MG63 (cell line): ENCODE measurements at places on chromosomes 5 and 9. TPM values are rescaled to one million over a fixed set of nuclear protein-coding genes. Genes with fewer than 3 reads are reported as not detected.

- no peak for DNase-seq
Observed at GRCh38 chr5:97915106-97915505, 732.1 kb upstream of the RIOK2 start.

GRCh38 chr9:70947511-70947910 lies 173.9 kb downstream of the TRPM3 start:
- no peak for DNase-seq

- no peak for DNase-seq
Observed at GRCh38 chr5:68544091-68544647, 328.6 kb downstream of the PIK3R1 start.

GRCh38 chr9:126859111-126859510 lies 1.3 kb upstream of the ZBTB34 start:
- no peak for DNase-seq

GRCh38 chr5:162068412-162068811 lies 839 bp downstream of the GABRG2 start:
- DNase-seq, result peak; percentile 40

GRCh38 chr9:72333709-72334108 lies 31.3 kb downstream of the ZFAND5 start:
- no peak for DNase-seq

GRCh38 chr9:77719321-77719720 lies 71.2 kb upstream of the GNA14 start:
- no peak for DNase-seq

- no peak for DNase-seq
Observed at GRCh38 chr9:69748304-69748703, 11.5 kb downstream of the PTAR1 start.

GRCh38 chr9:136951541-136952320 lies at the start of gene LCN12:
Gene LCN12 (plus strand): TSS chr9:136952273. CDS start chr9:136952328, 55 bp downstream.
- no peak for DNase-seq

DNA sequence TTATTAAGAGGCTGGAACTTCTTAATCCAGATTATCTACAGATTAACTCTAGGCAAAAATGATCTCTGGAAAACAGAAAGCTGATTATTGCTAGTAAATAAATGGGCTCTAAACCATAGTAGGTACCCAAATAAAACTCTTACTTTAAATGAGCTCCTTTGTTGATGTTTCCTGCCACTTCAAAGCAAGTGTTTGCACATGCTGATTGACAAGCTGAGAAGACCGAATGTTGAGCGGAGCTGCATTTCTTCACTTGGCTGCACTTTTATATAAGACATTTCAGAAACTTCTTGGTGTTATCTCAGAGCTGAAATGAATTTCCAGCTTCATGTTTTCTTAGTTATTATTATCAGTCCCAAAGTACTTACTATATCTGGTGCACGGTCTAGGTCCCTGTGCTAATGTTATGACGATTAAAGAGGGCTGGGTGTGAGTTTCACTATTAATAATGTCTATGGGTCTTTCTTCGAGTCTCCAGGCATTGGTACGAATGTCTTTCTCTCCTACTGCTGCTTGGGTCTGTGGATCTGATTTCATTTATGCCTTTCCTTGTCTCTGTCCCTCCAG lies 58.6 kb upstream of the CTXN3 start:
- DNase-seq, result no peak

GRCh38 chr9:17063535-17064135 lies 71.2 kb upstream of the CNTLN start:
- DNase-seq, result peak; percentile 37

DNA sequence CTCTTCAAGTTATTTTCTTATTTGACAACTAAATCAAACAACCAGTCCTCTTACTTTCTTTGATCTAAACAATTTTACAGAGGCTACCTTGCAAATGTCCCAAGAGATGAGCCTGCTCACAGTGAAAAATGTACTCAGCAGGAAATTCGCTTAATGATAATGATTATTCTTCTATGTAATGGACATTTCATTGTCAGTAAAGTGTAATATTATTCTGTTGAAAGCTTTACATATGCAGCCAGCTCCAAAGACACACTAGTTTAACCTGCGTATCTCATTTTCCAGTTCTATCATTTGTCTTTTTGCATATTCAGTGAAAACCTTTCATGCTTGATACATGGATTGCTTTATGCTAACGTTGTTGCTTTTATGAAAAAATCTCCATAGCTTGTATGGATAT lies 758.7 kb upstream of the ZNF608 start:
- DNase-seq, result no peak

DNA sequence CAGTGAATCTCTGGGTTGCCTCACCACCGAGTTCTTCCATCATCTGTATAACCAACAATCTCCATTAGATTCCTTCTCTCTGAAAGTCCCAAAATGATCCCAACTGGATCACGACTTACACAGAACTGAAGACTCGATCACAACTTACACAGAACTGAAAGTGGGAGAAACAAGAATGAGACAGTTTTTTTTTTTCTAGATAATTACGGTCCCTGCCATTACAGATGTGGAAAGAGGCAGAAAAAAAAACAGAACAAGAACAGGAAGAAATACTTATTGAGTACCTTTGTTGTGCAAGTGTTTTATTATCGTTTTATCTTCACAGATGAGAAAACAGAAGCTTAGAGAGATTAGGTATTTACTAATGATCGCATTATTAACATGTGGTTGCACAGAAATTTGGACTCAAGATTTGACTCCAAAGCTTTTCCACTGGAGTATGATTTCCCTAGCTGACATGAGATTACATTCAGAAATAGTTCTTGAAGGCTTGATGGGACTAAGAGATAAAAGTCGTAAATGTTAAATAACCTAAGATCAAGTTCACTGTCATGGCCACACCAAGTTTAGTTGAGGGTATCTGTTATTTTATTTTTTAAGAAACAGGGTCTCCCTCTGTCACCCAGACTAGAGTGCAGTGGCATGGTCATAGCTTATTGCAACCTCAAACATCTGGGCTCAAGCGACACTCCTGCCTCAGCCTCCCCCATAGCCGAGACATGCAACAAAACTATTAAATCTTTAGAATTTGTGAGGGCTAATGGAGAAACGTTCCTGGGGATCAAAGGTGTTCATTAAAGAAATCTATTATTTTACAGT lies 8.9 kb downstream of the PLK2 start:
- no peak for DNase-seq

GRCh38 chr9:76751001-76751400 lies 13.2 kb upstream of the PCA3 start:
- no peak for DNase-seq

GRCh38 chr5:57102905-57103255 lies 71.0 kb upstream of the GPBP1 start:
- DNase-seq, result no peak

DNA sequence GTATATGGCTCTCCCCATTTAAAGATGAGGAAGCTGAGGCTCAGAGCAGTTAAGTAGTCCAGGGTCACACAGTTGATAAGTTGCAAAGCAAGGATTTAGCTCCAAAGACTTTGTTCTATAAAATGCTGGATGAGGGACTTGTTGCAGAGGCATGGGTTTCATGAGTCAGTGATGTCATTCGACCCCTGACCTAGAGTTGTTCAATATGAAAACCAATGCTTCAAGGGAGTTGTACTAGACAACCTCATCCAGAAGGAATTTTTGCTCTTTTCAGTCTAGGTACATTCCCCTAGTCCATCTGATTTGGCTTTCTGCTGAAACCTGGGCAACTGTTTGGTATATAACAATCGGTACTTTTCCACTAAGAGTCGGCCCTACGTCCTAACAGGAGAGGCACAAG lies 550.4 kb downstream of the EBF1 start:
- no peak for DNase-seq

DNA sequence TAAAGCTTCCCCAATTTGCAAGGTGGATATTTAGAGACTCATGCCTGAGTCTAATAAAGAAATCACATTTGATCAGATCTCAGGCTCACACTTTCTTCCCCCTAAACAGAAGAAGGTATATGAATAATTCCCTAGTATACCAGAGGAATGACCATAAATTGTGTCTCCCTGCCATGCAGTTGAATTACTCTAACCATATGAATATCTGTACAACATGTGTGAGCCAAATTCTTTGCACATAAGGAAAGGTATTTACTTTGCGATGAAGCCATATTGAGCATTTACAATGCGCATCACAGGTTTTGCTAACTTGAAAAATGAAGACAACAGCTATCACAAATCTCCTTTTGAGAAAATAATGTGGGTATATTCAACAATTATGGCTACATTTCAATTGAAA lies 479.4 kb downstream of the NR2F1-AS1 start:
- no peak for DNase-seq

DNA sequence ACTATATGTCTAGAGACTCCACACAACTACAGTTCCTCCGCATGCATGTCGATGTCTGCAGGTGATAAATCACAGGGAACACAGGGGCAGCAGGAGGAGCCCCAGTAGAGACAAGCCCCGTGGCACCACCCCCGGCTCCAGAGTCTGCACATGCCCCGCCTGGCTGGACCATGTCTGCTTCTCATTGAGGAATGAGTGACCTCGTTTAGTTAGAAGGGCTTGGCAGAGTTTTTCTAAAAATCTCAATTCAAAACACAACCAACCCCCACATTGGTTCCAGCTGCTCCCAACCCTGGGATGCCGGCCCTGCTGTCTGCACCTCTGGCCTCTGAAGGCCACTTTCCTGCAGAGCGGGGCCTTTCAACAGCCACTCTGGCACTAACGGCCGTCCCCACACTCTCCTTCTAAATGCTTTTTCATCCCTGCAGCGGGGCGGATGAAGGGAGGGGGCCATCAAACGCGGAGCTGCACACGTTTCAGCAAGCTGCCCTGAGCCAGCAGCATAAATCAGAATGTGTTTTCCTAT lies 106.3 kb downstream of the ROR2 start:
- no peak for DNase-seq

DNA sequence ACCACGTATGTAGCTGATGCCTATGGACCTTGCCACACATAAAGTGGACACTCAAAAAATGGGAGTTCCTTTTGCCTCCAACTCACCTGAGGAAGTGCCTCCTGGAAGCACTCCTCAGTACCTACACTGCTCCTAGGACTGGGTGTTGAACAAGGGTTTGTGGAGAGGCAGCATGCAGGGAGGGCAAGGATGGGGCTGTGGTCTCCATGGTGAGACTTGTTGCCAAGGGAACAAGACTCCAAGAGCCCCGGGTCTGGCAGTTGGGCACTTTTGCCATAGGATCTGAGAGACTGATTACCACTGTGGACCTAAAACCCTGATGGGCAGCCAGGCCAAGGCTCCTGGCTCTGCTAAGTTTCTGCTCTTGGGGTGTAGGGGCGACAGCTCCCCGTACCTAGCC lies 6.9 kb upstream of the NR5A1 start:
- no peak for DNase-seq

- no peak for DNase-seq
Observed at GRCh38 chr5:72586788-72587530, 79.7 kb upstream of the ZNF366 start.

DNA sequence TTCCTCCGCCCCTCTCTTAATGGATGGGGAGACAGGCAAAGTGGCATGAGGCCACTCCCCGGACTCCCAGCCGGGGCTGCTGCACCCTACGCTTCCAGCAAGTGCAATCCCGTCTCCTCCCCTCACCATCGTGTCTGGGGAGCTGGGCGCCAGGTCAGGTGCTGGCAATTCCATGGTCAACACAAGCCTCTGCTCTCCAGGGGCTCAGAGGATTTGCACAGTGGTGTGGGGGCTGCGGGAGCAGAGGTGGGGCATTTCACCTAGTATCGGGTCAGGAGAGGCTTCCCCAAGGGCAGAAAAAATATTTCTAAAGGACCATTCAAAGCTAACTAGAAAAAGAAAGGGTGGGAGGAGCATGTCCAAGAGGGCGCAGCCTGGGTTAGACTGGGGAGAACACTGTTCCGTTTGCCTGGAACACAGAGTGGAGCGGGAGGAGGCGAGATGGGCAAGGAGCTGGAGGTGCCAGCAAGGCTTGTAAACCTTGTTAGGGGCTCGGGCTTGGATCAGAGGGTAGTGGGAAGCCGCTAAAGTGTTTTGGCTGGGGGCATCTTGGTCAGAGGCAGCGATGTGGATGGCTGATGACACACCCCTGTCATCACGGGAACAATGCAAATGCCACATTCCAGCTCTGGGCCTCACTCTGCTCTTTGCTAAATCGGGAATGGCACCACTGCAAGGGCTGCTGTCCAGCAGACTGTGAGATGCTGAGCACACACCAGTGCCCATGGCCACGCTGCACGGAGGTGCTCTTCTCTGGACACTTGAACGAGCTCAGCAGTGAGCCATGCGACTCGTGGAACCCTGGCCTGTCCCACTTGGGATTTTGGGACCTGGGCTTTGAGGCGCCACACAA lies 191.7 kb downstream of the CDK5RAP2 start:
- DNase-seq, result no peak

- DNase-seq, result no peak
Observed at GRCh38 chr5:61619777-61620518, 287.9 kb downstream of the ZSWIM6 start.

GRCh38 chr5:79301046-79301712 lies 65.2 kb downstream of the JMY start:
- no peak for DNase-seq

- no peak for DNase-seq
Observed at GRCh38 chr5:160348080-160348479, 22.3 kb downstream of the C1QTNF2 start.

DNA sequence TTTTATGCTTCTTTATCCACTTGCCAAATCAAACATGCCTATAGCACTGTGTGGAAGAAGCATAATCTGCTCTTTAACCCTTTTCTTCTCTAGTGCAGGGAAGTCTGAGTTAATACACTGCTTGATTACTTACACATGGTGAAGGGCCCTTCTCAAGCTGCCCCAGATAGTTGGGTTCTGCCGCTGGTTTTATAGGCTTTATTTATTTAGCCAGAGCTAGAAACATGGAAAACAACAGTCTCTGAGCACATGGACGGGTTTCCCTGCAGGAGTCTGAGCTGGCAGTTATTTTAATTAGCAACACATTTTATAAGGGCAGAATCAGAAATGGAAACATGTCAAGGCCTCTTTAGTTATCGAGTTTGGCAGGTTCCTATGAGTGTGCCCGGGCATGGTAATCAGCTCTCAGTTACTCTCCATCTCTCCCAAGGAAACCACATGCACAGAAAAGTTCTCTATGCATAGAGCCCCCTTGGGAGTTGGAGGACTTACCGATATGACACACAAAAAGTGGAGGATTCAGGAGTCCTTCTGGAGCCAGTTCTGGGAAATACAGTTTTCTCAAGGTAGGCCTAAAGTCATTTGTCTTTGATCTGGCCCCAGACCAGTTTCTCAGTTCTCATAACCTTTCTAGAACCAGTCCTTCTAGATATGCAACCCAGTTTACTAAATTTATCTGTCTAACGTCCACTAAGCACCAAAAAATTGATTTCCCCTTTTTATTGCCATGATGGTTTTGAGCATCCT lies 564.8 kb downstream of the ACTL7B start:
- DNase-seq, result no peak

- DNase-seq, result peak; percentile 61
Observed at GRCh38 chr5:33476992-33477391, 36.2 kb downstream of the TARS1 start.

- DNase-seq, result no peak
Observed at GRCh38 chr5:4549351-4549750, 590.8 kb upstream of the ADAMTS16 start.

- DNase-seq, result no peak
Observed at GRCh38 chr9:22617156-22617555, 170.5 kb downstream of the DMRTA1 start.

Gene ZNF883
- 0.13 TPM in 1 of 2 replicates, not detected in the other for total RNA-seq

Gene OR1Q1
- not detected in 2 replicates for total RNA-seq

Gene SHISAL2B
- not detected in 2 replicates for total RNA-seq

Gene SPATA6L
- not detected in 2 replicates for total RNA-seq

Gene FAM221B
- total RNA-seq, result not detected in 2 replicates

Gene SLC36A3
- total RNA-seq, result not detected in 2 replicates

Gene WDR38
- not detected in 2 replicates for total RNA-seq

Gene PDZD2
- total RNA-seq, result 0.13 TPM in 1 of 2 replicates, not detected in the other

Gene PCDHGA3
- total RNA-seq, result not detected in 2 replicates

Gene PNPLA7
- total RNA-seq, result not detected in 2 replicates

Gene SHC3
- total RNA-seq, result 0.69 TPM in 1 of 2 replicates, not detected in the other
